Fibroblast of lung (primary cell): ENCODE measurements at places on chromosomes 3 and 15. TPM values are rescaled to one million over a fixed set of nuclear protein-coding genes. Genes with fewer than 3 reads are reported as not detected.

METTL6 gene
- 37.3 and 40.8 TPM in 2 replicates for total RNA-seq

PEX11A gene
- 11.7 and 15.9 TPM in 2 replicates for total RNA-seq

SLC9C1 gene
- under 0.01 TPM in 1 of 2 replicates, not detected in the other for total RNA-seq

RASSF1 gene
- 24.1 and 32.4 TPM in 2 replicates for total RNA-seq

RTP3 gene
- total RNA-seq = not detected in 2 replicates

CHRM5 gene
- total RNA-seq = not detected in 2 replicates

ARGFX gene
- total RNA-seq = not detected in 2 replicates

SOX14 gene
- total RNA-seq = not detected in 2 replicates

GOLGA8G gene
- not detected in 2 replicates for total RNA-seq

DNA sequence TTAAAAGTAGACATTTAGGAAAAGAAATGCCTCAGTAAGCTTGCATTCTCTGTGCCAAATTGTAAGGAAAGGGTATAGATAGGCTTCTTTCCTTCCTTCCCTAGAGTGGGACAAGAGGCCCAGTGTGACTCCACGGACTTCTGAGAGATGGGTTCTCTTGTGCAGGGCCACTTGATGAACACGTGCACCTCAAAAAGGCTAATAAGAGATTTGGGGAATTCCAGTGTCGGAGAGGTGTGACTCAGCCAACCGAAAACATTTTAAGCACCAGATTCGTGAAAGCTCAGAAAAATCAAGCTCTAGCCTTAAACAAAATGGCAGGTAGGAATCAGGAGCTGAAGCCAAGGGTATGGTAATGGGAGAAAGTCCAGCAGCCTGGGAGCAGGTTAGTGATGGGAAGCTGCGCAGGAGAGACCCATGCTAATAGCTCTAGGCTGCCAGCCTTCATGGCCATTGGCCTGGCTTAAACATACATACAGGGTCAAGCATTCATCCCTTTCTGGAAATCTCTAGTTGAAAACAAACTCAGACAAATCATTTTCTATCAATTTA is 56.2 kb downstream of the SV2B start:
- DNase-seq = no peak

DNA sequence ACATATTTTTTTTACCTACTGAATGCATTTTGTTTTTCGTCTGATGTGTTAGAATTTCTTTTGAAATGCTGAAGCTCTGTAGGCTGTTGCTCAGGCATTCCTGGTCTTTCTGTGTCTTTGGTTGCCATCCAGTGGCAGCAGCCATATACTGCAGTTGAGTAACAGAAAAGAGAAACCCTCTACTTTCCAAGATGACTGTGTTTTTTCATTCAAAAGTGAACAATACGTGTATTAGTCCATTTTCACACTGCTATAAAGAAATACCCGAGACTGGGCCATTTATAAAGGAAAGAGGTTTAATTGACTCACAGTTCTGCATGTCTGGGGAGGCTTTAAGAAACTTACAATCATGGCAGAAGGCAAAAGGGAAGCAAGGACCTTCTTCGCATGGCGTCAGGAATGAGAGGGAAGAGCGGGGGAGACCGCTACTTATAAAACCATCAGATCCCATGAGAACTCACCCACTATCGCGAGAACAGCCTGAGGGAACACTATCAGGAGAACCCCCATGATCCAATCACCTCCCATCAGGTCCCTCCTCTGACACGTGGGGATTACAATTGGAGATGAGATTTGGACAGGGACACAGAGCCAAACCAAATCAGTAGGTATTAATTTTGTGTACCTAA is 4.7 kb upstream of the GOLGA8B start:
- peak; percentile 78 for DNase-seq

- no peak for DNase-seq
Observed at GRCh38 chr3:100852840-100853239, 140.4 kb downstream of the ABI3BP start.

DNA sequence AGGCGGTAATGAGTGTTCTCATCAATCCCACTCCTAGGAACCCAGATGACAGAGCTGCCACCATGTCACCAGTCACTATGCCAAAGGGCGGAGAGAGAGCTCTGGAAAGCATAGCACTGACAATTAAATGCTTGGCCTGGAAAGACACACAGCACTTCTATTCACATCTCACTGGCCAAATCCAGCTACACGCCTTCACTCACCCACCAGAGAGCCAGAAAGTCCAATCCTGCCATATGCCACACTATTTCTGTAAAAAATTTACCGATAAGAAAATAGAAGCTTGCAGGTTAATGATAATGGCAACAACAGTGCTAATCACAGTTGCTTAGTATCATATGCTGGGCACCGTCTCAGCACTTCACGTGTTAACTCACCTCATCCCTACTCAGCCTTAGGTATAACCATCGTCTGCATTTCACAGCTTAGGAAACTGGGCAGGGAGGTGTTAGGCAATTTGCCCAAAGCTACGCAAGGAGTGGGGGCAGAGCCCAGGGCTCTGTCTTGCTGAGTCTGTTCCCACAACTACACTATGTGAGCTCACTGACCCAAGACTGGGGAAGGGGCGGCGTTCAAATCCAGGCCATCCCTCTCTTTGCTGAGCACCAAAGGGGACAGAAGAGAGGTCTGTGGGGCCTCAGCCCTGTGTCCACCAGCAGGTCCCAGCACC is 16.5 kb downstream of the KLHL25 start:
- DNase-seq = no peak

- DNase-seq = no peak
Observed at GRCh38 chr15:27989427-27989826, 109.7 kb downstream of the OCA2 start.

GRCh38 chr3:171187706-171188290 is 161.3 kb upstream of the SLC2A2 start:
- peak; percentile 28 for DNase-seq

- no peak for DNase-seq
Observed at GRCh38 chr3:172751175-172751704, 714 bp downstream of the ECT2 start.

DNA sequence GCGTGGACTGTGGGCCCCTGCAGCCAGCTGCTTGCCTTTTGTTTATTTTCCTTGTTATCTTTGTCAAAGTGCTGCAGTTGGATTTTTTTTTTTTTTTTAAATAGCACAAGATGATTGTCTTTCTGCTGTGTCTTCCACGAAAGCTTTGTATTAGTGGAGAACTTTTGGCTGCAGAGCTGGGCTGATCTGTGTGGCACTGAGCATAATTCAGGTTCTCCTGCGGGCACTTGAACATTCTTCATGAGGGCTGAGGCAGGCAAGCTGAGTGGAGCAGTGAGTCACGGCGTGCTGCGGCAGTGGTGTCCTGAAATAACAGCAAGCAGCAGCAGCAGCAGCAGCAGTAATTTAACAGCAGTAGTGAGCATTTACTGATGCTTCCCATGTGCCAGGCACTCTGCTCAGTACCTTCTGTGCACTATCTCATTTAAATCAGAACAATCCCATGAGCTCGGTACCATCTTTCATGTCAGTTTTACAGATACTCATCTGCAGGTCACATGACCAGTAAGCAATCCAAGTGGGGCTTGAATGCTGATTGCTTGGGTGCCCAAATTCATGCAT is 45.8 kb downstream of the MITF start:
- peak; percentile 82 for DNase-seq

GRCh38 chr3:45442679-45443253 is 54.4 kb downstream of the LARS2 start:
- DNase-seq = no peak

GRCh38 chr3:197001106-197001971 is 28.3 kb downstream of the MELTF start:
- no peak for DNase-seq

DNA sequence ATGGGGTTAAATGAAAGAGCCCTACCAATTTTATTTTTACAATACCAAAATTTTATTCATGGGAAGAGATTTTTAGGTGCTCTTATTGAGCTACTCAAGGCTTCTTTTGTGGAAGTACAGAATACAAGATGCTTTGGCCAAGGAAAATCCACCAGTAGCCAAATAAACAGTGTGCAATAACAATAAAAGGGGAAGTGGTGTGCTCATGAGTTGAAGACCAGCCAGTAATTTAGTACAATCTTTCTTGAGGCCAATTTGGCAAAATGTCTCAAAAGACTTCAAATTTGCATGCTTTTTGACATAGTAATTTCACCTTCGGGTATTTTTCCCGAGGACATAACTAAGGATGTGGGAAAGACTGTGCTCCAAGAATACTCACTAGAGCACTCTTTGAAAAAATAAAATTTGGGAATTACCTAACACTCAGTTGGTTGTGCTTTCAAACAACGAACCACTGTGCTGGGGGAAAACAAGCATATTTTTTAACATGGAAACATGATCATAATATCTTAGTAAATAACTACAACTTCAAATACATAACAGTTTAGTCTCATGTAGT is 294.0 kb downstream of the DIPK2A start:
- DNase-seq = peak; percentile 7

DNA sequence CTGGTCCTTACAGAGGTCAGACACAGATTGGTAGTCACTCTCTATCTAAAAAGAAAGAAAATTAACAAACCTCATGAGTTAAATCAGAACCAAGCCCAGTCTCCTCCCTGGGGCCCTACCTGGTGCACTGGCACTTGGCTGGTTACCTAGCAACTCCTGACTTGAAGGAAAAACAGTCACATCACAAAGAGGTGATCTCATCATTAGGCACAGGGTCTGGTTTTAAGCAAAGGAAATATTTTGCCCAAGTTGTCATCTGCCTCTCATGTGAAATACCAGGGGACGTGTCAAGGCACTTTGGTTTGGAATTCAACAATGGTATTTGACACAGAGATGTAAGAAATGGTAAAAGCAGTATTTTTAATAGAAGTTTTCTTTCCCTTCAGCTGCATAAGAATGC is 47.7 kb upstream of the FMN1 start:
- no peak for DNase-seq

- no peak for DNase-seq
Observed at GRCh38 chr3:195133013-195133412, 137.9 kb downstream of the XXYLT1 start.

DNA sequence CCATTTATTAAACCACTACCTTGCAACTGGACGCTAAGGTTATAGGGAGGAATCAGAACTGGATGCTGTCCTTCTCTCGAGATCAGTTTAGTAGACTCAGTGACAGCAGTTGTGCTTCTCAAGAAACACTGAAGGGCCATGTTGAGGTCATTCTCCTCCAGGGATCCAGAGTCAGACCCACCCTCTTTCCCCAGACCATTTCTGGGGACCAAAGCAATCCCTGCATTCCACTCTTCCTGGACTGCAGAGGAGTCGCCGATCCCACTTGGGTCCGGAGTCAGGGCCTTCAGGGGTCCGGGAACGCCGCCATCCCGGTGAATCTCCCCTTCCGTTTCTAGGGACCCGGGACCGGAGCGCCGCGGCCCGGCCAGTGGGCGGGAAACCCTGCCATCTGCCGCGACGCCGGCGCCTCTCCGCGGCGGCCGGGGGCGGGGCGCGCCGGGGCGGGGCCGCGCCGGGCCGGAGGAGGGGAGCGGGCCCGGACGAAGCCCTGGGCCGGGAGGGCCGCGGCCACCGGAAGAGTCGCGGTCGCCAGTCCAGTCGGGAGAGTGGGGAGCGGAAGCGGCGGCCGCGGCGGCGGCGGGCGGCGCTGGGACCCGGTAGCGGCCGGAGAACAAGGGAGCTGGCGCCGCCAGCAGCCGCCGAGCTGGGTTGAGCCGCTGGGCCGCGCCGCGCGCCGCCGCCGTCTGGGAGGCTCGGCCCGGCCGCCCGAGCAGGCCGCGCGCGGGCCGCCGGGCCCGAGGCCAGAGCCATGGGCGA is at the start of gene DVL3:
Gene DVL3, plus strand, starts transcription at position 493 of the 759 bp plus-strand sequence. Its CDS starts 259 bp downstream, at position 752.
- peak; percentile 55 for DNase-seq

DNA sequence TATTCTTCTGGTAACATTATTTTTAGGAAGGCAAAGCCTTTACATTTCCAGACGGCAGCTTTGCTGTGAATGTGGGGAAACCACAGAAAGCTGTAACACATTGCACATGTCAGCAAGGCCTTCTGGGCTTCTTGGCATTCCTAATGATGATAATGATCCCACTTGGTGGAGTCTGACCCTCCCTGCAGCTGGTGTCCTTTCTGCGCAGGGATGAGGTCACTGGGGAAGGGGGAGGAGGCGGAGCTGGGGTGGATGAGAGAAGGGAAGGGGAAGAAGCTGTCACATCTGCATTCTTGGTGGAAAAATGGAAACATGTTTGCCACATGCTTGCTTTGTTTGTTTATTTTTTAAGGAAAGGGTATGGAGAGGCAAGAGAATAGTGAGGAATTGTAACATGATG is 68.6 kb downstream of the FILIP1L start:
- peak; percentile 99 for DNase-seq

DNA sequence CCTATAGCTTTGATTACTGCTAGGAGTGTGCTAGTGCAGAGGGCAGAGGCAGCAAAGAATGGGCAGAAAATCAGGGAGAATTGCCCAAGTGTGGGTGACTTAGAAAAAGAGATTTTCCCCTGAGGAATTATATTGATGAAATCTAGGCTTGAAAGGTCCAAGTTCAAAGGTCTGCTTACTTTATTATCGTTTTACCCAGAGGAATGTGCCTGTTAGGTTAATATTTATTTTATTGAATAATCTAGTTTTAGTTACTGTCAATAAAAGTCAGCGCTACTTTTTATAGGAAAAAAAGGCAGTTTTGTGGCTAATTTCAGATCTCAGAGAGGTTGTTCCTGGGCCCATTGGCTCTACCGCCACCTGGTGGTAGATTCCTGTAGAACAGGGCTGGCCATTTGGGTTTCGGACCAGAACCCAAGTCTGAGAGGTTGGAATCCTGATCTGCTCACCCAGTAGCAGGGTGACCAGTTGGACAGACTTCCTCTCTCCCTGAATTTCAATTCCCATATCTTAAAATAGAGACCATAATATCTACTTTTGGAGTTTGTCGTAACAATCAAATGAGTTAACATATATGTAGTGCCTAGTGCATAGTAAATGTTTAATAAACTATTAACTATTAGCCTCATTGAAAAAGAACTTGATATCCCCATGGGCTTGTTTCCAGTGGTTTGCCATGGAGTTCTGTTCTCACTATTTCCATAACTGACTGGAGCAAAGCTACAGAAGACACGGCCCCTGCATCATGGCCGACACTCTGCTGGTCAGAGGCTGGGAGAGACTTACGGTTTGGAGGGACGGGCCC is 62.7 kb upstream of the ZNF148 start:
- DNase-seq = no peak

DNA sequence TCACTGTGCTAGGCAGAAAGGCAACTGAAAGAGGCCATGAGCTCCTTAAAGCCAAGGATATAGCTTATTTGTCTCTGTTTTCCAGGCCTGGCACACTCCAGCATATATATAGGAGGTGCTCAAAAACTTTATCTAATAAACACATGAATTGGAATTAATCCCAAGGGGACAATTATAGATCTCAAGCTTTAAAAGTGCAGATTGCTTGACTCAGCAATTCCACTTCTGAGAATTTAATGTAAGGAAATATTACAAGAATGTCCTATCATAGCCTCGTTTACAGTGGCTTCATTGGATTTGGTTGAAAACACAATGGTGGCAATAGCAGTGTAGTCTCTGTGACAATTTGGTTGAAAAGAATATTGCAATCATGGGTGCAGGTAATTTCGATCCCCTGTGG is 267.3 kb downstream of the SHQ1 start:
- no peak for DNase-seq

GRCh38 chr15:76168237-76168984 is 108.6 kb downstream of the TMEM266 start:
- DNase-seq = no peak

- DNase-seq = peak; percentile 29
Observed at GRCh38 chr15:76376816-76377215, 40.2 kb downstream of the ISL2 start.
